Stimulated activated CD8-positive, alpha-beta memory T cell treated with anti-CD3 and anti-CD28 coated beads, Interleukin-2, amount 100 ng/mL, for 48 hours (primary cell): ENCODE measurements at places on chromosomes 3 and 15.

GRCh38 chr3:43923104-43923882 lies 232.6 kb downstream of the ABHD5 start:
- no peak for DNase-seq

- DNase-seq = no peak
These were observed 422.2 kb downstream of the FHIT start for GRCh38 chr3:60829058-60829457.

DNA sequence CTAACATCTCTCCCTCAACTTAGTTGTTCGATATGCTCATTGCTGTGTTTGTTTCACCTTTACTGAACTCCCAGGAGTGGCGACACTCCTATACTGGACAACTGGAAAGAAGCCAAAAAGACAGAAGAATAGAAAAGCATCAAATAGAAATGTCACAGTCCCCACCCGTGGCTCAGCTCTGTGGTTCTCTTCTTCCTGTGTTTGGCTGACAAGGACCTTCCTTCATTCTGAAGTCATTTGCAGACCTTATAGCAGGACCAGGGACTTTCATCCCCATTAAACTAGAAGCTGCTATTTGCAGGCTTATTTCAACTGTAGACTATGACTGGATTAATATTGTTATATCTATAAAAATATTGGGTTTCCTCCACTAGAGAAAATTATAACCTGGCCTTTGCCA lies 125.9 kb downstream of the NECTIN3 start:
- no peak for DNase-seq

DNA sequence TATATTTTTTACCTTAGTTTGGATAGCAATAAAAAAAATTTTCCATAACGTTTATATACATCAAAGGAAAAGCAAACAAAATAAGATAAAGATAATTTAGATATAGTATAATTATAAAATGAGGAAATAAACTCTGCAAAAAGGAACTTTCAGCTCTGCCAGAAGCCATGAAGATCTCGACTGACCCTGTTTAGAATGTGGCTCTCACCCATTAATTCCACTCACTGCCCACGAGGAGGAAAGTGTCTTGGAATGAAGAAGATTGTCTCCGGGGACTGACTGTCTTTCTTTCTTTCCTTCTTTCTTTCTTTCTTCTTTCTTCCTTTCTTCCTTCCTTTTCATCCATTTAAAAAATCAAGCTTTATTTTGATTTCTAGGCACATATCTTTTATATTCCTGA lies 20.1 kb upstream of the PRR20G start:
- DNase-seq = no peak

- DNase-seq = no peak
These were observed 810.5 kb upstream of the NECTIN3 start for GRCh38 chr3:110261141-110261540.

DNA sequence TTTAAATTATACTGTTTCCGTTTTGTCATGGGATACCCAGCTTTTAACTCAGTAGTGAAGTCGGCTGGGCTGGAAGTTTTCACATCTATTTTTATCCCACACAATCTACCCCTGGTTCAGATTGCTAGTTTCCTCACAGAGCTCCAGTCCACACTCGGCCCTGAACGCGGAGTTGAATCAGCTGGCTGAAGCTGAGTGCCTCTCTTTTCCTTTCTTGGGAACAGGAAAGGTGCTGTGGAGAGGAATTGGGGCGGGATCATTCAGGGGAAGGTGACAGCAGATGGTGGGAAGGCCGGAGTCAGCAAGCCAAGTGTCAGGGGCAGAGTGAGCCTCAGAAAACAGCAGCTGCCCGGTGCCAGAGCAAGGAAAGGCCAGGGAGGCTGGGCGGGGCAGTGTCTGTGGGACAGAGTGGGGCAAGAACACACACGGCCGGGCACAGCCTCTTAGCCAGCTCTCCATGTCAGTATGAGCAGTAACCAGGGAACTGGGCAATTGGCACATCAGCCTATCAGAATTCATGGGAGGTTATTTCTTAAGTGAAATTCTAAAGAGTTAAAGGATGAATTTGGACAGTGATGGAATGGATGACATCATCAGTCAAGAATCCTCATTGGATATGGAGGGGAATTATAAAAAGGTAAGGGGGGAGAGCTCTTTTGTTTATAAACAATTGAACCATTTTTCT lies 135.7 kb upstream of the IL12A start:
- no peak for DNase-seq

DNA sequence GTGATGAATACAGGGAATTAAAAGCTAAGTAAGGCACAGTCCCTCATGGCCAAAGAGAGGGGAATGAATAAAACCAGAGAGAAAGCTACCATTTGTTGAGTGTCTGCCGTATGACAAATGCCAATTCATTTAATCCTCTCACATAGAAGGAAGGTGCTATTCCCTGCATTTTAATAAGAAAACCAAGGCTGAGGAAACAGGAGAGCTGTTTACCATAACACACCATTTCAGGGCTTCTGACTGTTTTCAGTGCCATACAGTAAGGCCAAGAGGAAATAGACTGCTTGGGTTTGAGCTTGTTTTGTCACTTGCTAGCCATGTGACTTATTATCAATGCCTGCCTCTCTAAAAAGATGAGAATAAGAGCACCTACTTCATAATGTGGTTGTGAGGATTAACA lies 10.1 kb downstream of the BTBD1 start:
- no peak for DNase-seq

DNA sequence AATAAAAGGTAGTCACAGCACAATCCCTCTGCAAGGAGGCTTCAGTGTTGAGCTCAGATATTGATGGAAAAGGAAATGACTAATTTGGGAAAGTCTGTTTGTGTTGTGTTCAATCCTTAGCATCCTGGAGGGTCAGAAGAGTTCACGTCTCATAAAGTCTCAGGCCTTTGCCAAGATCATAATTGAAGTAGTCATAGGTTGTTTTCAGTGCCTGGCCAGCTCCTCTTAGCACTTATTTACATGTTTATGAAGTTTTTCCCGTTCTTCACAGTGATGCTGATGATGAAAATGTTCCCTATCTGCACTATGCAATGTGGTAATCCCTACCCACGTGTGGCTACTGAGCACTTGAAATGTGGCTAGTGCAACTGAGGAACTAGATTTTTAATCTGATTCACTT lies 61.6 kb upstream of the TGFBR2 start:
- no peak for DNase-seq

- DNase-seq = no peak
These were observed 35.0 kb downstream of the FSTL1 start for GRCh38 chr3:120415756-120416155.

- no peak for DNase-seq
These were observed 4.9 kb upstream of the BTLA start for GRCh38 chr3:112504123-112504522.

DNA sequence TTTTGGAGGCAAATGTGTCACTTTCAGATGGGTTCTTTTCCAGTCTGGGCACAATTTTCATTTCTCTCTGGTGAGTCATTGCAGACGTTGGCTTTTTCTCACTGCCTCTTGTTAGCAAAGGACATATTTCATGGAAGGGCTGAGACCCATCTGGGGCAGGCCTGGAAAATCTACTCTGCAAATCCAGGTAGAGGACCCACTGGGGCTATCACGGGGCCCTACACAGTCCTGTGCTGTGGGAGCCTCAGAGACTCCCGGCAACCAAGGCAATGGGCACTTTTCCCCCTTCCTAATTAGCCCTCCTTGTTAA lies 58.0 kb downstream of the HRH1 start:
- DNase-seq = no peak

- no peak for DNase-seq
These were observed 1024.3 kb downstream of the FHIT start for GRCh38 chr3:60226912-60227311.

- no peak for DNase-seq
These were observed 96.3 kb upstream of the BCL6 start for GRCh38 chr3:187841560-187841959.

GRCh38 chr3:141419946-141420345 lies 51.6 kb downstream of the ZBTB38 start:
- no peak for DNase-seq

GRCh38 chr3:39626198-39626597 lies 158.7 kb downstream of the MOBP start:
- no peak for DNase-seq

GRCh38 chr3:11118181-11118682 lies 36.1 kb upstream of the HRH1 start:
- DNase-seq = no peak

GRCh38 chr15:28264166-28264565 lies 57.8 kb downstream of the HERC2 start:
- DNase-seq = no peak

DNA sequence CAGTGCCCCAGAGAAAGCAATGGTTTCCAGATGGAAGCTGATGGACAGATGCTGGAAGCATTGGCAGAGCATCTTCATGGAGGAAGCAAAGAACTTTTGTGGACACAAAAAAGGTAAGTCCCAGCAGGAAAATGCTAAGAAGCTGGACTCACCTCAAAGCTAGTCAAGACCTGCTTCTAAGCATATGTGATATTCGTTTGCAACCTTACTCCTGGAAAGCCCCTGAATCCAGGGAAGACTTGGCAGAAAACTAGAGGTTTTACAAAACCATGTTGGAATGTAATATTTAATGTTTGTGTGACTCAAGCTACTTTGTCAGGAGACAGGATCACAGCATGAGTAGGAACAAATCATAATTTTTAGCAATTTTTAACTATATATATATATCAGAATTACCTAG lies 288.2 kb downstream of the BCHE start:
- DNase-seq = no peak

- no peak for DNase-seq
These were observed 217.9 kb upstream of the MME start for GRCh38 chr3:154862265-154862664.

GRCh38 chr15:81897057-81897677 lies 148.7 kb downstream of the MEX3B start:
- no peak for DNase-seq

GRCh38 chr15:89551550-89551949 lies 23.7 kb upstream of the TICRR start:
- DNase-seq = no peak

DNA sequence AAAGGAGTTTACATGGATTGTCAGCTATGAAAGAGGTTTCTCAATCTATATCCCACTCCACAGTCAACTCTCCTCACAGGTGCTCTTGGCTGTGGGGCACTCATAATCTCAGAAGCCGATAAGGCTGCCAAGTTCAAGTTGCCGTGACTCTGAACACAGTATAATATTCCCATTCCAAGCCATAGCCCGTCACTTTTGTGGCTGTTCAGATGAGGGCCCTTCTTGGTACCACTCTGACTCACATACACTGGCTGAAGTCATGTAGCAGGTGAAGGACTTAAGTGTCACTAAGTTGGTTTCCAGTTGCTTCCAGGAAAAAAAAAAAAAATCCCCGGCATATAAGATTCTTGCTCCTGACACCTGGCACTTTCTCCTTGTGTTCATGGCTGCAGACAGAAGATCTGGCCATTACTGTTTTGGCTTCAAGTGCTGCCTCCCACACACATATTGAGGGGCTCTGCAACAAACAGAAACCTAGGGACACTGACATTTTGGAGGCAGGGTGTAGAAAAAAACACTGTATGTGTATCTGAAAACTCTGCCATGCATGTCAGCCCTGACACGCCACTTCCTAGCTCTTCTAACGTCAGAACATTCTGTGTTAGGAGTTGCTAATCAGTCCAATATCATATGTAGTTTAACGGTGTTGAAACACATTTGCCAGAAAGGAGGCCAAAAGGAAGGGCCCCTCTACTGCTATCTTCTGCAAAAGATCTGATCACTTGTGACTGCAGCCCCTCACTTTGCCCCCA lies 170.2 kb upstream of the ICE2 start:
- no peak for DNase-seq

- peak; percentile 15 for DNase-seq
These were observed 6.3 kb upstream of the UBE2Q2 start for GRCh38 chr15:75836959-75837334.

- DNase-seq = no peak
These were observed 362.1 kb downstream of the EPHB1 start for GRCh38 chr3:135157045-135157740.

DNA sequence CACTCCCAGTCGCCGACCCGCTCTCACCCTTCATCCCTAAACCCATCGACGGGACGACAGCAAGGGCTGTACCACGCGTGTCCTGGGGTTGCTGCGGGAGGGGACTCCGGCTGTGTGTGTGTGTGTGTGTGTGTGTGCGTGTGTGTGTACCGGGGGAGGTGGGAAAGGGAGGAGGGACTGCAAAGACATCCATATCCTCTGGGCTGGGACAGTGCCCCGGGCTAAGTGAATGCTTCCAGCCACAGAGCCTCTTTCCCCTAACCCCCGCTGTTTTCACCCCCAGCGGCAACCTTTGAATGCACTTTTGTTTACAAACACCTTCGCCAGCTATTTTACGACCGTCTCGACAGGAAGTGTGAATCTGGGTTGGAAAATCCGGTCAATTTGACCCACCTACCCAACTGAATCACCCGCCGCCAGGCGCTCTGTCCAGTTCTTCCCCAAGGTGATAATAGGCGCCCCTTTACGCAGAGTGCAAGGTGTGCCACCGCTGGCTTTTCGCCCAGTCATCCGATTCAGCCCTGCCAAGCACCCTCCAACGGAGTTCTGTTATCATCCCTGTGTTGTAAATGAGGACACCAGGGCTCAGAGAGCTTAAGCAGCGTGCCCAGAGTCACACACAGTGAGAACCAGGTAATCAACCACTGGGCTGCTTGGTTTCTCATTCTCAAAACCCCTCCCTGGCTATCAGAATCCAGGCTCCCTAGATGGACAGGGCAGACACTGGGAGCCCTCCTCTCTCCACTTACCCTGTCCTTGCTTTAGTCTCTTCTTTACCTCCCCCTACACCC lies 739 bp upstream of the AMOTL2 start:
- no peak for DNase-seq

GRCh38 chr3:121895736-121896135 lies 1.5 kb downstream of the SLC15A2 start:
- DNase-seq = no peak

DNA sequence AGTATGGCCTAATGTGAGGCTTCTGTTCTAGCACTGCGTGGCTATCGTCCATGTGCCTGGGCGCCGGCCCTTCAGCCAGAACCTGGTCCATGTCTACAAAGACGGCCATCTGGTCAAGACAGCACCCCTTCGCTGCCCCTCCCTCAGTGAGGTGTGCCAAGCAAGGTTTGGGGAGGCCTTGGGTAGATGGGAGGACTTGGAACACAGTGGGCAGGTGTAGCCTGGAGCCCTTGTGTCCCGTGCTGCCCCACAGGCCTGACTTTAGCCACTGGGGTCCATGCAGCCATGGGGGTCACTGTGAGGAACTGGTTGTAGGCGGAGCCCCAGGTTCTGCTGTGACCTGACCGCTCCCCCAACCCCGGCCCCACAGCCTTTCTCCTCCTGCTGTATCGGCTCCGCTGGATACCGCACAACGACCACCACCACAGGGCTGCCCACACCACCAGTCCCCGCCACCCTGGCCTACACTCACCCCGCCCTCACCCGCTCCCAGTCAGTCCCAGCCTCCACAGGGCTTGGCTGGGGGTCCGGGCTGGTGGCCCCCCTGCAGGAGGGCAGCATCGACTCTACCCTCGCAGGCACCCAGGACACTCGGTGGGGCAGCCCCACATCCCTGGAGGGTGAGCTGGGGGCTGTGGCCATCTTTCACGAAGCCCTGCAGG lies 16.6 kb downstream of the NBEAL2 start:
- DNase-seq = no peak

DNA sequence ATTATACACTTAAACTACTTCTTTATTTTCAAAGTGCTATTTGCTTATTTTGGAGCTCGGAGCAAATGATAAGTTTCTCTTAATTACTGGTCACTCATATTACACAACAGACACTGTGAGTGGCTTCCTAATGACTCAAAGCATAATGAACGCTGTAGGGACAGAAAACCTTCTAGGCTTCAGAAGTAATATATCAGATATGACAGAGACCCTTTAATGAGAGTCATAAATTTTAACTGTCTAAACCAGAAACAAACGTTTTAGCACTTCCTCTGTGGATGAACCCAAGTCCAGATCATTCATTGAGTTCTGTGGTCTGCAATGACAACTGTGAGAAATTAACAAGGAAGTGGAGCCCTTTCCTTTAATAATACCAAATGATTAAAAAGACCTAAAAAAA lies 66.6 kb downstream of the ARPP21 start:
- no peak for DNase-seq
